CD4-positive, alpha-beta T cell treated with Interleukin-17A for 4 hours (primary cell): ENCODE measurements at places on chromosomes 5 and 9.

DNA sequence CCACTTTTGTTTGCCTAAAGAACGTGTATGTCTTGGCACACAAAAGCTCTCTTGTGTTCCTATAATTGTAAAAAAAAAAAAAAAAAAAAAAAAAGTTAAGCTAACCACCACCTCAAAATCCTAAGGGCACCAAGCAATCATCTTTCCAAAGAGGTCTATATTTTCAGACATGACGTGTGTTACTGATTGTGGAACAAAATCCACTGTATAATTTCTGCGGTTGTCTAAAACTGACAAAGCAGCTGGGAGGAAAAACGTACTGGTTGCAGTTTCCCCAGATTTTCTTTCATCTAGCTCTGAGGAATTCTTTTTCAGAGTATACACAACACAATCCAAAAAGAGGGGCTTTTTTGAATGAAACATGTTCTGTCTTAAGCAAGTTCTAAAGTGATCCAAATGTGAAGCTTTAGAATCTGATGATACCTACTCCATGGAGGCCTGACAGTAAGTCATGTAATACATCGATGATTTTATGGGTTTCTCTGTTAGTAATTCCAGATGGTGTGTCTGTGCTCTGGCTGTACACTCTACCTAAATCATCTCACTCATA lies 375.6 kb upstream of the NUDT12 start:
- DNase-seq, result no peak

DNA sequence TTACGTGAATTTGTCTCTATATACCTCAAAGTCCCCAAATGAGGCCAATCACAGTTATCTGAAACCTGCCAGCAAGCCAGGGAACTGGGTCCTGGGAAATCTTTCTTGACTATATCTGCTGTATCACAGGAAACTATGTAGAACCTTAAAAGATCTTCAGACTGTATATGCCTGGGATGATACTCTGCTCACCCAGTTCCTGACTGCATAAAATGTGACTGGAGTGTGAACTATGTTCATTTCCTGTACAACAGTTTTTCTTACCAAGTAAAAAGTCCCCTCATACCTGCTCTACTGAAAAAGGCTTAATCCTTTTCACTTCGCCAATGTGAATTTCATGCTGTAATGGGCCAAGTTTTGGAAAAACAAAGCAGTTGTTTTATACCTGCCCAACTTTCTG lies 162.9 kb downstream of the ELAVL2 start:
- DNase-seq, result no peak

DNA sequence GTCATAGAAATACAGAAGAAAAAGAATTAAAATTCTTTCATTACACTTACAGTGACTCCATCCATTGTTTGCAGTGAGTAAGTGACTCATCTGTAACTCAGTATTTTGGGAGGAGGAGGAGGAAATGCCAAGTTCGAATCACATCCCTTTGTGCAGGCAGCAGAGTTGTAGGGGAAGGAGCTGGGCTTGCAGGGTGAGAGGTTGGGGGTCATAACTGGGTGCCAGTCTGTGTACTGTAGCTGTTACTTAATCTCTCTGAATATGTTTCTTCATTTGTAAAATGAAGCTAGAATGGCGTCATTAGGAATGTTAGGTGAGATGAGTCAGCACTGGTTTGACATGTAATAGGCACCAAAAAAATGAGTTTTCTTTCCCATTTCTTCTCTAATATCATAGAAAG lies 235.7 kb upstream of the ADAMTSL1 start:
- DNase-seq, result no peak

GRCh38 chr5:57666582-57666981 lies 184.0 kb upstream of the ACTBL2 start:
- no peak for DNase-seq

DNA sequence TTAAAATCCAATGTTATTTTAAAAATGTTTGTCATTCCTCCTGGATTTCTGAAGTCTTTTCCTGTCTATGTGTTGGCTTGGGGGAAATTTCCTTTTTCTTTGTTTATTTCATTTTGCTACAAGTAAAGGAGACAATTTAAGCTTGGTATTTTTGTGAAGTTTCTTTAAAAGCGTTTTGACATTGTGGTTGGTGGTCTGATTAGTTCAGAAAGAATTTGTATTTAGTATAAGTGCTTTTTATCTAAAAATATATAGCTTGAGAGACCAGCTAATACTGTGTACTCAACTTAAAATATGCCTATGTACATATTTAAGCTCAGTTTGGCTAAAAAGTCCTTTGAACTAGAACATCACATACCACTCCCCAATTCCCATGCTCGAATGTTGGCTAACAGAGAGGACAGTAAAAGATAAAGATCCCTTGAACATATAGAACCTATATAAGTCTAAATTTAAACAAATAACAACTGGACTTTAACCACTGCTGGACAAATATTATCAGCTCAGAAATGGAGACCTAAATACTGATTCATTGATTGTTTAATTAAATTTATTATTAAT lies 237.6 kb downstream of the TLE4 start:
- DNase-seq, result no peak

GRCh38 chr9:27292659-27293405 lies 4.1 kb downstream of the EQTN start:
- no peak for DNase-seq

DNA sequence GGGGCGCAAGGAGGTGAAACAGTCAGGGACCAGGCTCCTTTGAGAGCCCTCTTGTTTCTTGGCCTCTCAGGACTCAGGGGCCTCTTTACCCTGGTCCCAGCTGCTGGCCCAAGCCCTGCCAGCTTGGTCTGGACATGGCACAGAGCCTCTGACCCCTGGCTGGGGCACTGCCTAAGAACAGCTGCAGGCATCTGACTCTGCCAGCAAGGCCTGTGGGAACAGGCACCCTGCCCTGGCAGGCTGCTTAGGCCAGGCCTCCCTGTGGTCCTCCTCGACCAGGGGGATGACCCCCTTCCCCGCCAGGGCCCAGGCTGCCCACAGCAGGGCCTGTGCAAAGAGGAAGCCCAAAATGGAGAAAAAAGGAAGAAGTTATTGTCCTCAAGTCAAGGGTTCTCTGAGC lies 25.5 kb downstream of the OLFML2A start:
- no peak for DNase-seq

- no peak for DNase-seq
Measured at GRCh38 chr5:74199005-74199404, 441.5 kb downstream of the ENC1 start.

DNA sequence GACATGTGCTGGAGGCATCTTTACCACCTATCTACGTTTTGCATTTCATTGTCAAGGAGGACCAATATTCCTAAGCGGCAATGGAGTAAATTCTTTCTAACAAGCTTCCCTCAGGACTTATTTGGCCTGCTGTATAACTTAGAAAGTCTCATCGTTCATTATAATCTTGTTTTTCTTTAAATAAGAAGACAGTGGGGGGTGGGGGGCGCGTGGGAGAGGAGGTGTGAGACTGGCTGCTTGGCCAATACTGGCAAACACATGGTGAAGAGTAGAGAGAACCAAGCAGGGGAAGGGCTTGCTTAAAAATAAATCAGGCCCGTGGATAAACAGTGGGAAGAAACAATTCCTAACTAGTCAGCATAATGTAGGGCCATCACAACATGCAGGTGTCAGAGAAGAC lies 217.2 kb downstream of the GRIA1 start:
- no peak for DNase-seq

DNA sequence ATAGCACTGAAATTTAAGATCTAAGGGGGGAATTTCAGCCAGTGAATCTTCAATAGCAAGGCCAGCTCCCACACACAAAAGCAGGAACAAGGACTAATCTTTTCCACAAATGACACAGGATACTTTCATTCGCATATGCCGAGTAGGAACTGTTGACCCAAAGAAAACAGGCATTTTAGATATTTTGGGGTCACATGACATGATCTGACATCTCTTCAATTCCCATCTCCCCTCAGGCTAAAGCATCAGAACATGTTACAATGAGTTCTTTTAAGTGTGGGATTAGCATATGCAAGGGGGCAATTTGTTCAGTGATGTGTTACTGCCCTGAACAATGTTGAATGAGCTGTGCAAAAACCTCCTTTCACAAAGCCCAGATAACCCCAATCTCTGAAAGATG lies 68.2 kb downstream of the TLE1 start:
- DNase-seq, result no peak

DNA sequence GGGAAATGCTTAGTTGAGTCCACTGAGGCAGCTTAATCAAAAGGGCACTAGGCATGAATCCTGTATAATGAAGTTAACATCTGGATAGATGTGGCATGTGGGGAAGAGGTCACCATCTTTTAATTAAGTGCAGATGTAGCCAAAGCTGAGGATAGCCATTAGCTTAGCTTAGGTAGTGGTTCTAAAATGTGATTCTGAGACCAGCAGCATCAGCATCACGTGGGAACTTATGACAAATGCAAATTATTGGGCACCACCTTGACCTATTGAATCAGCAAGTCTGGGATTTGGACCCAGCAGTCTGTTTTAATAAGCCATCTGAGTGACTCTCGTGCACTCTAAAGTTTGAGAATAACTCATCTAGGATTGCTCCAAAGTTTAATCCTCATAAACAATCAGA lies 63.8 kb downstream of the SNCAIP start:
- no peak for DNase-seq

- no peak for DNase-seq
Measured at GRCh38 chr5:76291305-76292077, 111.6 kb upstream of the IQGAP2 start.

GRCh38 chr9:114729706-114730105 lies 47.7 kb upstream of the TEX48 start:
- no peak for DNase-seq

GRCh38 chr9:99158629-99159028 lies 53.7 kb downstream of the TGFBR1 start:
- DNase-seq, result no peak

- no peak for DNase-seq
Measured at GRCh38 chr5:166165596-166165995, 2125.8 kb upstream of the WWC1 start.

GRCh38 chr9:131001990-131002389 lies 7.0 kb upstream of the LAMC3 start:
- DNase-seq, result no peak

GRCh38 chr9:97704345-97704677 lies 7.2 kb upstream of the XPA start:
- no peak for DNase-seq

DNA sequence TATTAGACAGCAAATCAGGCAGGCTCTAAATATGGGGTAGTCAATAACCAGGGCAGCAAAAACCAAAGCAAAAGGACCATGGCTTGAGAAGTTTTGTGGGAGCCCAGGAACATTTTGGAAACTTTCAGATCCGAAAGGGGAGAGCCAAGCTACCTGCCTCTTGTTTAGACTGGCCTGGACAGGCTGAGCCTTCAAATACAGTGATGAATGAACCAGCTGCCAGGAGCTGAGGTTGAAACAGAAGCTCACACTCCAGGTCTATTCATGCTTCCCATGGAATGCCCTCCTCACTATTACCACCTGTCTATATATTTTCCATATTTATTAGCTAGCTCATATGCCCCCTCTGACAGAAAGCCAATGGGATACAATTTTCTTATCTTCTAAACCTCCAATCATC lies 150.8 kb upstream of the SLC44A1 start:
- no peak for DNase-seq

GRCh38 chr9:81456431-81457006 lies 232.8 kb downstream of the TLE1 start:
- no peak for DNase-seq

- DNase-seq, result no peak
Measured at GRCh38 chr9:74309654-74310053, 187.5 kb upstream of the RORB start.

DNA sequence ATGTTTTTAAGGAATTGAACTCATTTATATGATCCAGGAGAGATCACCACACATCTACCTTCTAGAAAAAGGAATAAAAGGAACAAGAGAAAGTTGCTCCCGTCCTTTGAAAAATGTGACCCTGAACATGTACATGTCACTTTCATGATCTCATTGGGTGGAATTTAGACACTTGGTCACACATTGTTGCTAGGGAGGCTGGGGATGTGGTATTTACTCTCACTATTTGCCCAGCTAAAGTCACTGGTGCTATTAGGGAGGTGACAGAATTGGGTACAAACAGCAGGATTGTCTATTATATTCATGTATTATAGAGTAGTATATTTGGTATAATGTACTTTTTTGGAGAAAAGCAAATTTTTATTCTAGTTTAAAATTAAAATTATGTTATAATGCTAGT lies 2.1 kb upstream of the CDH10 start:
- DNase-seq, result no peak

DNA sequence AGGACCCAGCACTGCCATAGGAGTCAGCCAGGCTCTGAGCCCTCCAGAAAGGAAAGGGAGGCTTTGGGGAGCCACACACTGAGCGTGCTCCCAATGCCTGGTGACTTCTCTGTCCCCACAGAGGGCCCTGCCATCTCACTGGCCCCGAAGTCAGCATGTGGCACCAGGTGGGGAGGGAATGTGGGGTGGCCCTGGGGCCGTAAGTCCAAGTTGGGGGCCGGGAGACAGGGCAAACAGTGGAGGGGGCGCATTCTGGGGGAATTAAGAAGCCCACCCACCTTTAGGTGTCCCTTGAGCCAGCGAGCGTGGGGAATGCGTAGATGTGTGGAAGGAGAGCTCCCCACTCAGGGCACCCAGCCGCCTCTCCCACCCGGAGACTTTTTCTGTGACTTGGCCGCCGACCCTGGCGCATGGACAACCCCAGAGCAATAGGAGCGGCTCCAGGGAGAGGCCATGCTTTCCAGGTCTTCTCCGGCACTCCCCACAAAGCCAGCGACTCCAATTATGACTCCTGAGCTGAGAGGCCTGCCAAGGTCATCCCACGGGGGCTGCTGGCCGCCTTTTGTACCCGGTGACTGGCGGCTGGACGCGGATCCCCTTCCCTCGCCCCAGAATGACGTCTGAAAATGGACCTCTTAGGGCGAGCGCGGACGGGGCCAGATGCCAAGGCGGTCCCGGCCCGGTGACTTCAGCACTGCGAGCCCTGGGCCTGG lies 9.8 kb downstream of the IRX1 start:
- no peak for DNase-seq

DNA sequence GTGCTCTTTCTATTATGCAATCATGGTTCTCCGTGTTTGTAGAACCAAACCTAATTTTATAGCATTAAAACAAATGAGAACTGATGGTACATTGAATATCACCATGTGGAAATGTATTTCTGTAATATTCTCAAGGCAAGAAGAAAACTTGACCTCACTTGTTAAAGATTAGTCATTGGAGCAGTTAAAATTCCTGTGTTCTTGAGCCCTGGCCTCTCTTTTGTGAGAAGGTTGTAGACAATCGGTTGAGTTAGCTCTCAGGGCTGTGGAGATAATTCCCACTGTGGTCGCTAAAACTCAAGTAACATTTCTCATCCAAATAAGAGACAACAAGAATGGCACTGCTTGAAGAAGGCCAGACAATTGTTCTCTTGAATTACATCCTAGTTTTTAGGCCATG lies 216.0 kb upstream of the KLF4 start:
- DNase-seq, result no peak

DNA sequence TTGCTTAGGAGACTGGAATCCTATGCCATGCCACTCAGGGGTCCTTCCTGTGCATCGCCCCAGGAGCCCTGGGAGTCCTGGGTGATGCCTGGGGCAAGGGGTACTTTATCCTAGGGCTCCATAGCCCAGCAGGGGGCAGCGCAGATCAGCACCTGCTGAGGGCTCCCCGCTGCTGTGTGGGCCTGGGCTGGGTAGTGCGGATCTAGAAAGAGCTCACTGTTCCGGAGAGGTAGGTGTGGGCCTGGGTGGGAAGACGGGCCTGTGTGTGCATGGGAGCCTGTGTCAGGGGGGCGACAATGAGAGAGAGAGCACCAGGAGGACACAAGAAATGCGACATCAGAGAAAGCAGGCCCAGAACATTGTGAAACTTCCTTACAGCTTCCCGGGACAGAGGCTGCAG lies 11.4 kb upstream of the DAB2IP start:
- DNase-seq, result no peak

GRCh38 chr5:13439430-13439829 lies 505.1 kb downstream of the DNAH5 start:
- no peak for DNase-seq

- DNase-seq, result no peak
Measured at GRCh38 chr9:125233678-125234077, 7.5 kb downstream of the HSPA5 start.
